ENCODE measurements at places on chromosomes 7 and 10.

GRCh38 chr10:131093795-131094366 lies 217.6 kb downstream of the TCERG1L start:
- DNase-seq: no peak

- DNase-seq: no peak
These were observed 20.9 kb upstream of the UBE3C start for GRCh38 chr7:157117796-157118195.

DNA sequence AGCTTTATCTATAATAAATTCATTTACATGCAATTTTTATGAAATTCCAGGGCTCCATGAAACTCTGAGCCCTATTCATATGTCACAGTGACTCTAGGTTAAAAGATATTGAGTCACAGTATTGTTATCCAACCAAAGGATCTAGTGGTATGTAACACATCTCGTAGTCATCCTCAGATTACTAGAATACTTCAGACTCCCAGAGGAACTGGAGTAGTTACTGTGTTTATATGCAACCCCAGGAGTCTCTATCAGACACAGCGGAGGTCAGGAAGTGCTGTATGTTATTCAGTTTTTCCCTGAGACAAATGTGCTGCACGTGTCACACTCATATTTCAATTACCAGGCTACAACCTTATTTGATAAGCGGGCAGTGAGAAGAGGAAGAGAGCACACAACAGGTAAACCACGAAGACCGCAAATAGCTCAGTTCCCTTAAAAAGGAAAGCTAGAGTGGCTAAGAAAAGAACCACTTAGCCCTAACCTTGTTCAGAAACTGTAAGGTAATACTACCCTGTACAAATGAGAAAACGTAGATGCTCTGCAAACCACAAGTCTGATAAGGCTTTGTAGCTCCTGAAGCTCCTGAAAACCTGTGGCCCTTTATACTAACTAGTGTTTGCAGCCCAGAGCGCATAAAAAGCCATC lies 114.0 kb upstream of the CNTNAP2 start:
- DNase-seq: no peak

GRCh38 chr7:46871516-46871915 lies 710.4 kb downstream of the TNS3 start:
- DNase-seq: no peak

DNA sequence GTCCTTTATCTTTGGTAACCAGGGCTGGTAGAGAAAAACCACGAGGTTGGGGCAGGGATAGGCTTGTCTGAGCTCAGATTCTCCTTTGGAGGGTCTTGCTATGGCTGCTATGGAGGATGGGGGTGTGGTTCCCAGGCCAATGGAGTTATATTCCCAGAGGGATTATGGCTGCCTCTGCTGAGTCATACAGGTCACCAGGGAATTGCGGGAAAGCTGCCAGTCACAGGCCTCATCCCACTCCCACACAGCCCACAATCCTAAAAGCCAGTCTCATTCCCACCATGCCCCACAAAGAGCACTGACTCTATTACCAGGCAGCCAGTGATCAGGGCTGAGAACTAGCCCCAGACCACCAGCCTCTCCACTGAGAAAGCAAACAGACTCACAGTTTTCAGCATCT lies 316.6 kb upstream of the TMEM229A start:
- DNase-seq: no peak

GRCh38 chr7:1585142-1585981 lies 15.5 kb upstream of the PSMG3 start:
- DNase-seq: no peak

DNA sequence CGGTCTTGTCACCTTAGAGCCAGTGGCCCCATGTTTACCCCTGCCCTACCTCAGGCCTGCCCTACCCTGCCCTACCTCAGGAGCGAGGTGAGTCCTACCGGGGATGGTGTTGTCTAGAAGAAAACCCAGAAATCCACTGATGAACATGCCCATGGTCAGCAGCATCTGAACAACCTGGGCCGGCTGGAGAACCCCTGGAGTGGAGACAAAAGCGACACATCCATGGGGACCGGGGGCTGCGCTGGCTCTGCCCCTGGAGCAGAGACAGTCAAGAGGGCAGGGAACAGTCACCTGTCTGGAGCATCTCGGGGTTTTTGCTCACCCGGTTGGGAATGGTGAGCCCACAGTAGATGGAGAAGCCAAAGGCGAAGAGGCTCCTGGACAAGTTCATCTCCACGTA lies 36.3 kb downstream of the STRA8 start:
- DNase-seq: no peak

DNA sequence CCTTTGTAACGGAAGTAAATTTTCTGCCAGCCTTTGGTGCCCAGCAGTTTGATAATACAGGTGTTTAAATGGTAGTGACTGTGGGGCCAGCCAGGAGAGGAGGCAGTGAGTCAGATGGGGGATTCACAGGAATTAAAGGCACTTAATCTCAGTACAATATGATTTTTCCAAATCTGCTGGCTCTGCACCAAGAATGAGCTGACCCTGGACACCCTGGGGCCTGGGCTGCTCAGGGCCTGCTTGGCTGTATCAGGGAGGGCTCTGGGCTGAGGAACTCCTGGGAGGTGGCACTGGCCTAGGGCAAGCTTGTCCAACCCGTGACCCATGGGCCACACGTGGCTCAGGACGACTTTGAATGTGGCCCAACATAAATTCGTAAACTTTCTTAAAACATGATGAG lies 104.1 kb downstream of the ZMIZ1 start:
- no peak for DNase-seq

GRCh38 chr7:47379629-47380324 lies 202.1 kb downstream of the TNS3 start:
- DNase-seq: no peak

GRCh38 chr7:122219253-122219865 lies 75.3 kb upstream of the AASS start:
- no peak for DNase-seq

DNA sequence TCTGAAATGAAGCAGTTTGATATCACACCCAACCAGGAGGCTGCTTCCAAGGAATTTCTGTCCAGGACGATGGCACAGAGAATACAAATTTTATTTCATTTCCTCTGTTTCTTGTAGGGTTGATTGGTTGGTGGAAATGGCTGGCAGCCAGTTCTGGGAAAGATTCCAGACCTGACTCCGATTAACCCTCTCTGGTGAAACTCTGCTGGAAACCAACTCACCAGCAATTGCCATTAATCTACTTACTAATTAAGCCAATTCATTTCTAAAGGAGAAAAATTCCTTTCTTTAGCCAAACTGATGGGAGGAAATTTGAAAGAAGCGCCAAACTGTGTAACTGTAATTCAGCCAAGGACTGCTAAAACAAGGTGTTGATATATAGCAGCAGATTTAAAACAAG lies 10.7 kb downstream of the PTF1A start:
- no peak for DNase-seq

DNA sequence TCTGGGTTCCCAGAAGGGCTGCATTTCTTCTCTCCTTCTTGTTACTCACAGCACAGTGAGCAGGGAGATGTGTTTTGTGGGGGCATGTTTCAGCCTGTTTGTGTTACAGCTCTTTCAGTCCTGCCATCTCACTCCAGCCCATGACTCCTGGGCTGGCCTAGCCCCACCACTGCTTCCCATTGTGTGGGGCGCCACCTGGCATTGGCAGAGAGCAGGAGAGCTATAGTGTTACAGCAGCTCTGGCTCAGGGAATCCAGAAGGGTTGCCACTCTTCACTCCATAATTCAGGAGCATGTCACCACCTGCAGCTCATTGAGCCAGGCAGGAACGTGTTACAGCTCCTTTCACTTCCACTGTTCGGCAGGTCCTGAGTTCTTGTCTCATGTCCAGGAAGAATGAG lies 30.0 kb downstream of the CLDN12 start:
- no peak for DNase-seq

DNA sequence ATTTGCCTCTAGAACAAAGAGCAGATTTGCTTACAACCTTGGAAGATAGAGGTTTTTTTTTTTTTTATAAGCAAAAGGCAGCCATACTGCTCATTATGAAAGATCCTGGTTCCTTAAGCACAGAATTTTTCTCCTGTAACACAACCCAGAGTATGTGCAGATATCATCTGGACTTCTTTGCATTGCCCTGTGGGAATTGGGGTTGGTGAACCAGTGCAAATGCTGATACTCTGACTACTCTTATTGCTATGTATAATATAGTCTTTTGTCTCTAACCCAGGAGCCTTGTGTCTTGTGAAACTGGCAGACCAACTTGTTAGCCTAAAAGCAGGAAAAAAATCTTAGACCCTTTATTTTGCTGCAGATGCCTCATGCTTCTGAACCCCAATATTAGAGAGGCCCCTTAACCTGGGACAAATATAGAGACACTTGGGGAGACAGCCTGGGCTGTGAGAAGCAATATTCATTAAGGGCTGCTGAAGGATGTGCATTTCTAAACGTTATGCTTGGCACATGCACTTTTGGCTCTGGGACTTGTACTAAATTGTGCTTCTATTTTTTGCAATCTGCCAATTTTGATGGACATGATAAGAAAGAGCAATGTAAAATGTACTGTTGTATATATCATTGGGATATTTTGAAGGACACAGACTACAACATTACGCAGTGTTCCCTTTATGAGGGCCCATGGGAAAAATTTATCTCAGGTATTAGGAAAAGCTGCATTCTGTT lies 78.9 kb downstream of the ANLN start:
- no peak for DNase-seq

GRCh38 chr10:17003151-17003550 lies 126.5 kb downstream of the CUBN start:
- peak; percentile 69 for DNase-seq
